NCI-H2081 treated with DMSO at 0.1 percent for 48 hours (cell line): ENCODE measurements at places on chromosomes 3 and 15.
A peak's percentile ranks its signal among the peaks of the same experiment; 100 is the strongest.

DNA sequence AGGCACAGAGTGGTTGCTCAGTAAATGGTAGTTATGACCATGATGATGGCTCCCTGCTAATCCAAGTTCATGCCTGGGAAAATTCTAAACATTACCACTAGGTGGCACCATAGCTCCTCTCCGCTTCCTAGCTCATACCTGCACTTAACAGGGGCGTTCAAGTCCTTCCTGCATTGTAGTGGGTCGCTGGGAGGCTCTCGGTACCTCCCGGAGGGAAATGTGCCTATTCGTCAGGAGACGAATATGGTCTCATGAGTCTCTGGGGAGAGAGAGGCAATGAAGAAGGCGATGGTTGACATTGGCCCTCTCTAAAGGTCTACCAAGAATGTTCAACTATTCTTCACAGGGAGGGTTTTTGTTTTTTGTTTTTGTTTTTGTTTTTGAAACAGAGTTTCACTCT is 10.9 kb downstream of the MESP1 start:
- DNase-seq: peak; percentile 54

GRCh38 chr3:45425237-45425933 is 37.0 kb downstream of the LARS2 start:
- DNase-seq: no peak

DNA sequence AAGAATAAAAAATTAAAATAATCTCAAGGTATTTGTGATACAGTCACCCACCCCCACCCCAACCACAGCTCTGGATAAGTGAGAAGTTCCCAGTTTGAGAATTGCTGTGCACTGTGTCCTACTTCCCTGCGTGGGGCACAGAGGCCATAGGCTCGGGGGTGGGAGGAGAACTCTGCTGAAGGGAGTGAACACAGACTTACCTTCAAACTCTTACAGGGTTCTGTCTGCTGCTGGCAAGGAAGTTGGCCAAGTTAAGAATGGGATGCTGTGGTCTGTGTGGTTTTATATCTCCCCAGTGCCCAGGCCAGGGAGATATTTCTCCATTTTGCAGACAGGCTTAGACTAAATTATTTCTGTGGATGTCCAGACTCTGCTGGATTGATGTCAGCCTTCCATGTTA is 37.6 kb downstream of the SPTSSB start:
- DNase-seq: no peak

- DNase-seq: no peak
Observed at GRCh38 chr3:119352863-119353527, 58.8 kb downstream of the ARHGAP31 start.

- DNase-seq: no peak
Observed at GRCh38 chr3:128313935-128314334, 152.8 kb downstream of the DNAJB8 start.

DNA sequence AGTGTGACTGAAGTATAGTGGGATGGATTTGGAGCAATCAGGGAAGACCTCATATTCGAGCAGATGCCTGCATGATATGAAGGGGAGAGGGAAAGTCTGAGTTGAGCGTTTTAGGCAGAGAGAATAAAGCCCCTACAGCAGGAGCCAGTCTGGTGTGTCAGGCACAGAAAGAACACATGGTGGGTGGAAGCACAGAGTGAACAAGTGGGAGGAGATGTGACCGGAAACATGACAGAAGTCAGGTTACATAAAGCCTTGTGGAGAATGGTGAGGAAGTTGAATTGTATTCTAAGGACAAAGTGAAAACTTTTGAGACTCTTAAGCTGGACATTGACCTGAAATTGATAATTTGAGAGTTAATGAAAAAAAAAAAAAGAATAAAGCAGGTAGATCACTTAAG is 541.0 kb downstream of the PLOD2 start:
- DNase-seq: no peak

DNA sequence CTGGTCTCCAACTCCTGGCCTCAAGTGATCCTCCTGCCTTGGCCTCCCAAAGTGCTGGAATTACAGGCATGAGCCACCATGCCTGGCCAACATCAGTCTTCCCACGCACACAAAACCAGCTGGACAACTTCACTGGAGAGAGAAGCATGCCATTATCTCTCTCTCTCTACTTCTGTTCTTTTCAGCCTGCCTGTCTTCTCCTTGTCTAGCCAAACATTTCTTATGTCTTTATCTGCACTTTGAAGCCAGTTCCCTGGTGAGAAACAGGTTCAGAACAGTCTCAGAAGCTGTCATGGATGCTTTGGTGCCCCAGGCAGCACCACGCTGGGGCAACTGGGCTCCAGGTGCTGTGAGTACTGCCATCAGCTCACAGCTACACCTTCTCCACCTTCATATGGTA is 79.8 kb downstream of the PRICKLE2 start:
- DNase-seq: no peak

DNA sequence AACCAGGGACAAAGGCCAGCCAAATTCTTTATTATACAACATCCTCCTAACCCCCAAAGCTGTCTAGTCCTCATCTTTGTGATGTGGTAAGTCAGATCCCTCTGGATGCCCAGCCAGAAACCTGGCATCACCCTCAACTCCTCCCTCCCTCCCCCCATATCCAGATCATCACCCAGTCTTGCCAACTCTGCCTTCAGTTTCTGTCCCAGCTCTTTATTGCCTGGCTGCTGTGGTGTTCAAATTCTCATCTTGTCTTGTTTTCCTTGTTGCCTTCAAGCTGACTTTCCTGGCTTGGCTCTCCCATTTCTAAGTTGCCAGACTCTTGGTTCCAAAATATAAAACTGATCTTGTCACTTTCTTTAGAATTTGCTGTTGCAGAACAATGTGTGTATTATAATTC is 28.6 kb downstream of the MAP2K1 start:
- no peak for DNase-seq

GRCh38 chr3:50172626-50173220 is 17.6 kb downstream of the SEMA3F start:
- DNase-seq: no peak

DNA sequence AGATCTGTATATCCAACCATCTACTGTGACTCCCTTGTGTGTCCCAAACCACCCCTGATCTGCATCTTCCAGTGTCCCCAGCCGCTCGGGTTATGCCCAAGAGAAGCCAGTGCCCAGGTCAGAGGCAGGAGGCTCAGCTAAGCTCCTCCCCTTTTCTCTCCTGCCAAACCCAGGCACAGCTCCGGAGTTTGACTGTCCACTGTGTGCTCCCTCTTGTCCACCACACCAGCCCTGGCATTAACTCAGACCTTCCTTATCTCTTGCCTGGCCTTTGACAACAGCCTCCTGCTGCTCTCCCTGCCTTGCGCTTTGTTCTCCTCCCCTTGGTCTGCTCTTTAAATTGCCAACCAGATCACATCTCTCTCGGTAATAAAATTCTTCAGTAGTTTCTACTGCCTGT is 39.3 kb downstream of the DGKG start:
- no peak for DNase-seq

- DNase-seq: no peak
Observed at GRCh38 chr3:146177519-146177918, 16.5 kb upstream of the PLOD2 start.

GRCh38 chr3:190621927-190622326 is 108.0 kb downstream of the IL1RAP start:
- DNase-seq: no peak

GRCh38 chr3:134449277-134449676 is 36.5 kb downstream of the ANAPC13 start:
- DNase-seq: no peak

- no peak for DNase-seq
Observed at GRCh38 chr3:55305696-55306485, 181.2 kb downstream of the WNT5A start.

DNA sequence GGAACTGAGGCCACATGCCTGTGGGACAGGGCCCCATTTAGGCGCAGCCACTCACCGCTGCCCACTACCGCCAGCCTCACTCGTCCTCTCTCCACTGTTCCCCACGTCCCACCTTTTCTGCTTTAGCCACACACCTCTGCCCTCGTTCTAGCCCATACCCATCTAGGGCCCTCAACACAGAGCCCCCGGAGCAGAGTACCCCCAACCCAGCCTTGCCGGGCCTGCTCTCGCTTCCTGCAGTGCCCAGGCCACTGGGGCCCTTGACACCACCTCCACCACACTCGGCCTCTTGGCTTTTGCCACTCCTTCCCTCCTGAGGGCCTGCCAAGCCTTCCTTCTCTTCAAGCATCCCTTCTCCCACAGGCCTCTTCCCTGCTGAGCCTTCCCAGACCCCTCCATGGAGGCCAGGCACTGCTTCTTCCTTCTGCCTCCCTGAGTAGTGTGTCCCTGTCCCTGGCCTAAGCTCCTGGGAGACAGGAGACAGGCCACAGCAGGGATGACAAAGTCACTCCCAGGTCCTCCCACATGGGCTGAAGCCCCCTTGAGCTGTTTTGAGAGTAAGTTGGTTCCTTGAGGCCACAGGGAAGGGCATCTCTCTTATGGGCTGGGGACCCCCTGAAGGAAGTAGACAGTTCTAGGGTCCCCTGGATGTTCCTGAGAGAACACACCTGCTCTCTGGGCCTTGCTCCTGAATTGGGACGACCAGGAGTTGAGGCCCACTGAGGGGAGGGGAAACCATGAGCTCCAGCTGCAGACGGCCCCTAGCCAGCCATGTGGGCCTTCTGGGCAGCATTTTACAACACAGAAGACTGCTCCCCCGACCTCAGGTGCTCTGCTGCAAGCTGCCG is 4.4 kb downstream of the PRSS50 start:
- no peak for DNase-seq

- DNase-seq: no peak
Observed at GRCh38 chr15:78306176-78306774, 6.9 kb upstream of the SKIC8 start.

DNA sequence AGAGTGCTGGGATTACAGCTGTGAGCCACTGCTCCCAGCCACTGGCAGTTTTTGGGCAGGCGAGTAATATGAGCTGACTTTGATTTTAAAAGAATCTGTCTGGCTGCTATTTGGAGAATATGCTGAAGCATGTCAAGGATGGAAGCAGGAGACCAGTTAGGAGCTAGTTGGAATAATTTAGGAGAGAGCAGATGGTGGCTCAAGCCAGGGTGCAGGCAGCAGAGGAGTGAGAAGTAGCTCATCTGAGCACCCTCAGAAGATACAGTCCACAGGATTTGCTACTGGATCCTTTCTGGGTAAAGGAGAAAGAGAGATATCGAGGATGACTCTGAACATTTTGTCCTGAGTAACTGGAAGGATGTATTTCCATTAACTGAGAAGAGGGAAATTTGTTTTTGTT is 30.4 kb upstream of the BDH1 start:
- DNase-seq: no peak

DNA sequence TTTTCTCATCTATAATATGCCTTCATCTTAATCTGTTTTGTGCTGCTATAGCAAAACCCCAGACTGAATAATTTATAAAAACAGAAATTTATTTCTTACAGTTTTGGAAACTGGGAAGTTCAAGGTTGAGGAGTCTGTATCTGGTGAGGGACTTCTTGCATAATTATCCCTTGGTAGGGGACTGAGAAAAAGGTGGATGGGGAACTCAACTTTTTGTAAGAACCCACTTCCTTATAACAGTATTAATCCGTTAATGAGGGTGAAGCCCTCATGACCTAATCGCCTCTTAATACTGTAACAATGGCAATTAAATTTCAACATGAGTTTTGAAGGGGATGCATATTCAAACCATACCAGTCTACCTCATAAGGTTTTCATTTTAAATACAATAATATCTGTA is 17.4 kb upstream of the MYH15 start:
- DNase-seq: no peak

DNA sequence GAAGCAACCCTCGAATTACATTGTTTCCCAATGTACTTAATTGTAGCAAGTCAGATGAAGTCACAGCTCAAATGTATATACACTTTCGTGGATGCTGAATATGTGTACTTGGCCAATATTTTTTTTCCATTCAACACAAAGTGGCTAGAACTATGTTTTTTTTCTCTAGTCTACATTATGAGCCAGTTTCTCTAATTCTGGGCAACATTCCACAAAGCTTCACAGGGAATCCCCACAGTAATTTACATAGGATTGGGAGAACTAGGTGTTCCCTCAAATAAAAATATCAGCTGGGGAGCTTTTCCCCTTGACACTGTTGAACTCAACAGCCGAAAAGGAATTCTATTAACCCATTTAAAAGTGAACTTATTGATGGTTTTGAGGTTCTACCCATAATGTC is 493.1 kb downstream of the MECOM start:
- no peak for DNase-seq

- DNase-seq: peak; percentile 35
Observed at GRCh38 chr3:10781981-10782380, 34.0 kb upstream of the SLC6A11 start.

DNA sequence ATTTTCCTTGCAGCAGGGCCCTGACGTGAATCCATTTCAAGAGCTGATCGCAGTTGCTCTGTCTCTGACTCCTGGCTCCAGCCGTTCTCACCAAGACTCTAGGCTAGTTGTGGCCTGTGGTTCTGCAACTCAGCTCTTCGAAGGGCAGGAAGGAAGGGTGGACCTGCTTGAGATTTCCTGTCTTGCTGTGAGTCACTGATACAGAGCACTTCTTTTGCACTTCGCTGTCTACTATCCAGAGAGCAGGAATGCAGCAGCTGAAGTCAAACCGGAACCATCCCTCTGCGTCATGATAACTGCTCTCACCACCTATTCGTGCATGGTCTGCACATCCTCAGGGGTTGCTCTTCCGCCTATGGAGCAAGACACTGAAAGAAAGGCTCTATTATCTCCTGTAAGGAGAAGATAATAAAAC is 59.7 kb downstream of the RAP2B start:
- DNase-seq: no peak
